ENCODE measurements at places on chromosomes 11 and 22. TPM values are rescaled to one million over a fixed set of nuclear protein-coding genes. Genes with fewer than 3 reads are reported as not detected.

- H3K4me3 ChIP-seq, result no peak overlapping the region
- H3K4me1 ChIP-seq, result no peaks in the 10 kb centered on the region
- peaks cover 6% of the 10 kb centered on the region for H3K27me3 ChIP-seq
- no peak overlapping the region for H3K27ac ChIP-seq
- peaks cover 1% of the 10 kb centered on the region for H3K36me3 ChIP-seq
- no peak for DNase-seq
Measured at GRCh38 chr11:17219016-17219415, 11.2 kb upstream of the PIK3C2A start.

Gene MISFA
- 2.2 TPM for total RNA-seq

GRCh38 chr11:122803306-122803705 is 35.0 kb upstream of the CRTAM start:
- peaks cover 17% of the 10 kb centered on the region for H3K4me1 ChIP-seq
- peaks cover 8% of the 10 kb centered on the region for H3K36me3 ChIP-seq
- H3K27ac ChIP-seq, result no peak overlapping the region
- DNase-seq, result no peak

DNA sequence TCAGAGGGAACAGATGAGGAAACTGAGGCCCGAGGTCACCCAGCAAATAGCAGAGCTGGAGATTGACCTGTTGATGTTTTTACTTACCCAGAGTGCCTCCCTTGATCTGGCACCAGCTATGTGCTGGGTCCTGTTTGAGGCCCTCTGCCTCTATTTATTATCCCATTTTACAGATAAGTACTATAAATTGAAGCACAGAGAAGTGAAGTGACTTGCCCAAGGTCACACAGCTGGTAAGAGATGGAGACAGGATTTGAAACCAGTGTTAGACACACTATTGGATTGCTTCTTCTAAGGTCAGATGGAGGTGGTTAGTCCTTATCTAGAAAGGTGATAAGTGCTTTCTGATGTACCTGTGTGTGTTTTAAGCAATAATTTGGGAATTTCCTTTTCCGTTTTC is 13.5 kb downstream of the SGSM1 start:
- no peak for DNase-seq
- no peaks in the 10 kb centered on the region for H3K27me3 ChIP-seq
- peaks cover 11% of the 10 kb centered on the region for H3K36me3 ChIP-seq
- no peaks in the 10 kb centered on the region for H3K4me1 ChIP-seq

DNA sequence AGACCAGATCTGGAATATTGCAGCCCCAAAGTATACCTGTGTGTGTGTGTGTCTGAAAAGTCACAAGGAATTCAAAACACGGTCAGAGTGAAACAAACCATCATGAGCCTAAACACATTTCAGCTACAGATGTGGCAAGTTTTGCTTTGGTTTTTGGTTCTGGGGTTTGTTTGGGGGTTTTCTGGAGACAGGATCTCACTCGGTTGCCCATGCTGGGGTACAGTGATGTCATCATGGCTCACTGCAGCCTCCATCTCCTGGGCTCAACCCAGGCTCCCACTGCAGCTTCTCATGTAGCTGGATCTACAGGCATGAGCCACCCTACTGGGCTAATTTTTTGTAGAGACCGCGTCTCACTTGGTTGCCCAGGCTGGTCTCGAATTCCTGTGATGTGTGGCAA is 41.4 kb upstream of the PHF21A start:
- peak; percentile 31 for DNase-seq
- H3K4me1 ChIP-seq, result no peaks in the 10 kb centered on the region
- no peak overlapping the region for H3K27ac ChIP-seq

Gene DEUP1
- total RNA-seq, result not detected

Gene MUC15
- not detected for total RNA-seq

Gene OR8B8
- total RNA-seq, result not detected

DNA sequence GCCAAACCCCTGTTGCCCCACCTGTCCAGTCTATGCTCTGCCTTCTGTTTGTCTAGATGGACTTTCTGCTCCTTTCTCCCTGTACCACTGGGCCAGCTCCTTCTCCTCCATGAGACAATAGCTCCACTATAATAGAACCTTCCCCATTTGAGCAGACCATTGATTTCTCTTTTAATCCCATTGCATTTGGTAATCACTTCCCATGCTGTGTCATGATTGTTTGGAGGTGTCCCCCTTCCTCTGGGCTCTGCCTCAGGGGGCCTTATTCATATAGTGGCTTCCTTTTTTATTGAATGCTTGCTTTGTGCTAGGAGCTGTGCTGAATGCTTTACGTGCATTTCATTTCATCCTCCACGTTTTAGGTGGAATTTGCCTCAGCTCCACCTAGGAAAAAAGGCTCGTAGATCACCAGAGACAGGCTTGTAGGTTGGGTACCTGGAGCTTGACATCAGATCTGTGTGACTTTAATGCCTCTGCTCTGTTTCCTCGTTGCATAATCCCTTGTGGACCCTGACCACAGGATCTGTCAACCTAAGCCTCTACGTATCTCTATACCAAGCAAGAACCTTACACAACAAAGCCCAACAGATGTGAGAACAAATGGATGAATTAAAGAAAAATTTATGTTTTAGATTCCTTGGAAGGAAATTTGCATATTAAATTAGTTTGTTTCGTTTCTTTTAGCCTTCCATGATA is 106.2 kb upstream of the RASSF10 start:
- no peaks in the 10 kb centered on the region for H3K27me3 ChIP-seq
- H3K27ac ChIP-seq, result no peak overlapping the region
- H3K4me3 ChIP-seq, result no peak overlapping the region
- no peak for DNase-seq

DNA sequence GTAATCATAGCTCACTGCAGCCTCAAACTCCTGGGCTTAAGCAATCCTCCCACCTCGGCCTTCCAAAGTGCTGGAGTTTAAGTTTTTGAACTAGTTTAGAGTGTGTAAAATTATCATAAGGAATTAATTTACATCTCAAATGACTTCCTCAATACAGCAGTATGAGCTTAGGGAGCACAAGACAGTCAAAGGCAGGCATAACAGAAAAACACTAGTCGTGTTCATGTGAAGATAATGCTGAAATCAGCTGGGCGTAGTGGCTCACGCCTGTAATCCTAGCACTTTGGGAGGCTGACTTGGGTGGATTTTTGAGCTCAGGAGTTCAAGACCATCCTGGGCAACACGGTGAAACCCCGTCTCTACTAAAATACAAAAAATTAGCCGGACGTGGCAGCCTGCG is 25.8 kb downstream of the YDJC start:
- H3K27me3 ChIP-seq, result no peaks in the 10 kb centered on the region
- no peak overlapping the region for H3K4me3 ChIP-seq
- H3K27ac ChIP-seq, result no peak overlapping the region
- H3K4me1 ChIP-seq, result peaks cover 37% of the 10 kb centered on the region

DNA sequence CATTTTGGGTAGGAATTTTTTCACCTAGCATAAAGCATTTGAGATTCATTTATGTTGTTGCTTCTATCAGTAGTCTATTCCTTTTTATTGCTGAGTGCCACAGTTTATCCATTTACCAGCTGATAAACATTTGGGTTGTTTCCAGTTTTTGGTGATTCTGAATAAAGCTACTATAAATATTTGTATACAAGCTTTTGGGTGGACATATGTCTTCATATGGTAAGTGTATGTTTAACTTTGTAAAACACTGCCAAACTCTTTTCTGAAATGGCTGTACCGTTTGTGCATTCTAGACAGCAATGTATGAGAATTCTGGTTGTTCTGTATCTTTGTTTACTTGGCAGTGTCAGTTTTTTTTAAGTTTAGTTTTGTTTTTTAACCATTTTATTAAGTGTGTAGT is 16.9 kb downstream of the USP47 start:
- H3K27ac ChIP-seq, result no peak overlapping the region
- H3K4me1 ChIP-seq, result peaks cover 41% of the 10 kb centered on the region
- DNase-seq, result no peak

DNA sequence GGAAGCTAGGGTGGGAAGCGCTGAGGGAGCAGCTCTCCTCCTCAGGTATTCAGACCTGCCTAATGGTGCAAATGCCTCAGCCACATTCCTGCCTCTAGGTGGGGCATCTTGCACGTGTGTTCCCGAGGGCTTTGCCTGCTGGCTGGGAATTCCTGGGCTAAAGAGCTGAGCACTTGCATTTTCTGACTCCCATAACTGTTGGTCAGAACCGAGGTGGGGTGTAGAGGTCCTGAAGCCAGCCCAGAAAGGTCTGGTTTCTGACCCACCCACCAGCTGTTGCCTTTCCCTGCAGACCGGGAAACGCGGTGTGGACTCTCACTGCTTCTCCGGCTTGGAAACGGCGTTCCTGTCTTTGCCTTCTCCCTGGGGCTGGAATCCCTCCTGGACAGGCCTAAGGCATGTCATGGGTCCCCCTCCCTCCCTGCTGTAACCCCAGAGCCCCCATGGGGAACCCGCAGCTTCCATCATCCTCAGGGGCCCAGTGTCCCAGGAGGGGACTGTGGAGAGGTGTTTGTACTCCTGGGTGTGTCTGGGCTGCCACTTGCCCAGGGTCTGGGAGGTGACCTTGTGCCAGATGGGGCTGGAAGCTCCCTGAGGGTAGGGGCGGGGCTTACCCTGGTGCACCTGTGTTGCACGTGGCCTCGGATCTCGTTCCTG is 24.0 kb upstream of the SMIM38 start:
- DNase-seq, result no peak
- H3K4me3 ChIP-seq, result no peak overlapping the region
- H3K4me1 ChIP-seq, result peaks cover 18% of the 10 kb centered on the region
- H3K27me3 ChIP-seq, result no peaks in the 10 kb centered on the region

Gene GP1BB
- total RNA-seq, result not detected

DNA sequence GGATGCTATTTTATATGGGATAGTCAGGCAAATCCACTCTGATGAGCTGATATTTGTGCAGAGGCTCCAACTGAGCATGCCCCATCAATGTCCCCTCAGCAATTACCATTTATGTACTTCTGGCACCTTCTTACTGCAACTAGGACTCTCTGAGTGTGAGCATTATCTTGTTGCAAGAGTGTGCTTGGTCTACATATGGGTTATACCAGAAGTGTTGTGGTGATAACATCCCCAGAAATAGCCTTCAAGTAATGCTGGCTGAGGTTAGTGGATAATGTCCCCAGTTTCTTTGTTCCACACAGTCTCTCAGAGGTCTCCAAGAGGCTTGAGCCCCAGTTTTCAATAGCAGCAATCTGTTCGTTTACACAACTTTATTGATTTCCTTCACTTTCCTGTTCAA is 408.6 kb downstream of the JRKL start:
- no peaks in the 10 kb centered on the region for H3K4me1 ChIP-seq
- H3K27me3 ChIP-seq, result no peaks in the 10 kb centered on the region
- no peak overlapping the region for H3K4me3 ChIP-seq

GRCh38 chr11:72924568-72925190 is 110.5 kb downstream of the ATG16L2 start:
- H3K36me3 ChIP-seq, result peaks cover 3% of the 10 kb centered on the region
- H3K4me3 ChIP-seq, result no peak overlapping the region
- H3K4me1 ChIP-seq, result peaks cover 2% of the 10 kb centered on the region
- no peak for DNase-seq
- H3K27me3 ChIP-seq, result no peaks in the 10 kb centered on the region

GRCh38 chr11:124101737-124102136 is 13.5 kb upstream of the VWA5A start:
- no peak for DNase-seq
- H3K27ac ChIP-seq, result no peak overlapping the region
- H3K36me3 ChIP-seq, result no peaks in the 10 kb centered on the region
- H3K4me3 ChIP-seq, result no peak overlapping the region
- H3K27me3 ChIP-seq, result peaks cover 17% of the 10 kb centered on the region
